Stimulated activated CD8-positive, alpha-beta memory T cell treated with anti-CD3 and anti-CD28 coated beads, Interleukin-2, amount 100 ng/mL, for 1 hour (primary cell): ENCODE measurements at places on chromosomes 16 and 17.

DNA sequence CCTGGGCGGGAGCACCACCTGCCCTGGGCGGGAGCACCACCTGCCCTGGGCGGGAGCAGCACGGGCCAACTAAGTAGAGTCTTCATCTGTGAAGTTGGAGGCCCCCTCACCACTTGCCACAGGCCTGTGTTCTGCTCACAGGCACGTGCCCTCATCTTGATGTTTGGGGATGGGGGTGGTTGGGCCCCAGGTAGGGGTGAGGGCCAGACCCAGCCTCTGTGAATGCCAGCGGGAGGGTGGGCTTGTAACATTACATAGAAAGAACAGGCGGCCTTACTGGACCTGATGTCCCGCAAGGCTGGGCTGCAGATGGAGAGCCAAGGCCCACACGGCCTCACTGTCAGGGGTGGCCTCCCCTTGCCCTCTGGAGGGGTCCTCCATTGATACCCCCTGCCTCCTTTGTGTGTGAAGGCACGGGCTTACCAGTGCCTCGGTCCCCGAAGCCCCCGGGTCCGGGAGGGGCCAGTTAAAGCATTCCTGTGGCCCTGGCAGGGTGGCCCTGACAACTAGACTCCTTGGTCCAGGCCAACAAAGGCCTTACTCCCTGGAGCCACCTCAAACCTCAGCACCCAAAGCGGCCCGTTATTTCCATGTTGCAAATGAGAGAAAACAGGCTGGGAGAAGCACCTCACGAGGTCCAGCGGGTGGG, 1.1 kb upstream of the SLC16A3 start:
- DNase-seq, result no peak

- DNase-seq, result no peak
Observed at GRCh38 chr17:37672548-37673078, 29.4 kb upstream of the DDX52 start.

- DNase-seq, result peak; percentile 25
Observed at GRCh38 chr17:39769974-39770587, 32.3 kb downstream of the GRB7 start.

- DNase-seq, result no peak
Observed at GRCh38 chr17:62665599-62665998, 38.1 kb downstream of the MRC2 start.

DNA sequence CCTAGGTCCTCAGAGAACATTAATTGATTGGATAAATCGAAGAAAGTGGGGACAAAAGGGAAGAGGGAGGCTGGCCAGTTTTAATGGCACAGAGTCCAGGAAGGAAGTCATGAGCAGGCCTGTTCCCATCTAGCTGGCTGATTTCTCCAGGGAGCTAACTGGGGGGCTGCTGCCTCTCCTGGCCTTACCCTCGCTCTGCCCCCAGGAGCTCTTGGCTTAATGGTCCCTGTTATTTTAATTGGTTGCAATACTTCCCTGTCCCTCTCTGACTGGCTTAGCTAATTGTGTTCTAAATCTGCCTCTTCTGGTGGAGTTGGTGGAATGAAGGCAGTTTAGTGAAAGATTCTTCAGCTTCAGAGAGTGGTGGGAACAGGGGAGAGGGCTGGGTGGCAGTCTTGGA, 61.4 kb downstream of the MGAT5B start:
- no peak for DNase-seq

- DNase-seq, result no peak
Observed at GRCh38 chr16:85421338-85422195, 191.6 kb upstream of the GSE1 start.

- no peak for DNase-seq
Observed at GRCh38 chr17:2936771-2937321, 126.6 kb downstream of the OR1D5 start.
